ENCODE measurements at places on chromosomes 7 and 10. TPM values are rescaled to one million over a fixed set of nuclear protein-coding genes. Genes with fewer than 3 reads are reported as not detected.

FGFBP3 gene
- total RNA-seq = 0.16 TPM

GPRIN2 gene
- not detected for total RNA-seq

SLC13A1 gene
- total RNA-seq = not detected

UBTD1 gene
- total RNA-seq = 28.2 TPM

ZNF485 gene
- total RNA-seq = 1.9 TPM

ELFN1 gene
- total RNA-seq = 7.4 TPM

GRCh38 chr7:24129597-24129996, 154.4 kb upstream of the NPY start:
- no peak for DNase-seq
- H3K4me3 ChIP-seq = no peak overlapping the region
- H3K27ac ChIP-seq = no peak overlapping the region

DNA sequence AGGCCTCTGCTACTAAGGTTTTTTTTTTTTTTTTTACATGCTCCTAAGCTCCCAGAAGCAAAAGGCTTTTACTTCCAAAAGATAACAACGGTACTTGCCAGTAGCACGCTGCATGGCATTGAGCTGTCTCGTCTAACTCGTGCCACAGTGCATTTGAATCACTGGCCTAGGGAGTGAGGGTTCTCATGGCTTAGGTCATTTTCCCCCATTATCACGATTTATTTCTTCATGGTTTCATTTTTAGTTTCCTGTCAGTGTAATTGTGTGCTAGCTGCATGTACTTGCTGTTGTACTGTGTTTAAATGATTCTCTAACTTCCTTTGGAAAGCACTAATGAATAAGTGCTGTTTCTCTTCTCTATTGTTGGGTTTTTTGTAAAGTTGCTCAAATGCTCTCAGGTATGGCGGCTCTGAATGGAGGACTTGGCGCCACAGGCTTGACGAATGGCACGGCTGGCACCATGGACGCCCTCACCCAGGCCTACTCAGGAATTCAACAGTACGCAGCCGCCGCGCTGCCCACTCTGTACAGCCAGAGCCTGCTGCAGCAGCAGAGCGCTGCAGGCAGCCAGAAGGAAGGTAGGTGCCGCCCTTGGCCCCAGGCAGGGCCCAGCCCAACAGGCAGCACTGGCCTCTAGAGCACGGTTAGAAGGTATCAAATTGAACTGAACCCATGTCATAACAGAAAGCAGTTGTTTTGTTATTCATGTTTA, 290.5 kb downstream of the USP6NL start:
- no peak for DNase-seq
- H3K4me1 ChIP-seq = no peaks in the 10 kb centered on the region
- H3K36me3 ChIP-seq = peaks cover 87% of the 10 kb centered on the region
- H3K27ac ChIP-seq = no peak overlapping the region
- no peak overlapping the region for H3K4me3 ChIP-seq
- H3K27me3 ChIP-seq = no peaks in the 10 kb centered on the region

- peaks cover 18% of the 10 kb centered on the region for H3K36me3 ChIP-seq
- no peak overlapping the region for H3K27ac ChIP-seq
- no peak for DNase-seq
- no peak overlapping the region for H3K4me3 ChIP-seq
- H3K27me3 ChIP-seq = no peaks in the 10 kb centered on the region
- H3K4me1 ChIP-seq = peaks cover 14% of the 10 kb centered on the region
These were observed 4.4 kb downstream of the ZNF485 start for GRCh38 chr10:43610636-43611035.

DNA sequence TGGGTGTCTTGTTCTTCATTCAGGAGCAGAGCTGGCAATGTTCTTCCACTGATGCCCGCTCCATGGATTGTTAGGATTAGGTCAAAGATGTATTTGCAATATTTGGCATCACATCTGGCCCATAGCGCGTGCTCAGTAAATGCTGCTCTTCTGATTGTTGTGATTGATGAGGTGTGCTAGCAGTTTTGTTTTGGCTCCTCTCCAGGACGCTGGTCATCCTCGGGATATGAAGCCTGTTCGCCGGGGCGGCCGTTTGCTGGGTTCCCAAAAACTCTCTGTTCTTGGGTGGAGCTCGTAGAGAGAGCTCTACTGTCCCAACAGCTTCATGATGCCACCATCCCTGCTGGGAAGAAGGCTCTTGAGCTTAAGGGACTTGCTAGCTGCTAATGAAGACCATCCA, 96.9 kb downstream of the XRCC2 start:
- no peak overlapping the region for H3K4me3 ChIP-seq
- DNase-seq = no peak
- no peaks in the 10 kb centered on the region for H3K27me3 ChIP-seq
- H3K27ac ChIP-seq = no peak overlapping the region
- H3K4me1 ChIP-seq = no peaks in the 10 kb centered on the region
- H3K36me3 ChIP-seq = no peaks in the 10 kb centered on the region

- H3K27ac ChIP-seq = no peak overlapping the region
- H3K4me1 ChIP-seq = no peaks in the 10 kb centered on the region
- no peak overlapping the region for H3K4me3 ChIP-seq
- no peaks in the 10 kb centered on the region for H3K36me3 ChIP-seq
These were observed 53.4 kb upstream of the PCDH15 start for GRCh38 chr10:54854389-54854788.

DNA sequence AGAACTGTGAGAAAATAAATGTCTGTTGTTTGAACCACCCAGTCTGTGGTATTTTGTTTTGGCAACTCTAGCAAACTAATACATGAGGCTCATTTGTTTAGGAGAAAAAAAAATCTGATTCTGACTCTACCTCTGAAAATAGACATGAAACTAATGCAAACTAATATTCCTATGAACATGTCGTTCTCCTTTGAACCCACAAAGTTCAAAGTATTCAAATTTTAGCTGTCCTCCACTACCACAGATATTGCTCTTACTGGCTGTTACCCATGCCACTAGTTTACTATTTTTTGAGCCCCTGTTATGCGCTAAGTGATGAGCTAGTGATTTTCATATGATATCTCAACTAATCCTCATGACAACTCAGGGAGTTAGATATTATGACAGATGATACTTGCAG, 58.8 kb upstream of the ZNF804B start:
- H3K4me3 ChIP-seq = no peak overlapping the region
- no peak for DNase-seq
- H3K4me1 ChIP-seq = no peaks in the 10 kb centered on the region
- H3K27me3 ChIP-seq = no peaks in the 10 kb centered on the region
- no peaks in the 10 kb centered on the region for H3K36me3 ChIP-seq

GRCh38 chr7:127047521-127047920, 205.2 kb downstream of the GRM8 start:
- no peak overlapping the region for H3K27ac ChIP-seq
- H3K27me3 ChIP-seq = no peaks in the 10 kb centered on the region
- H3K4me3 ChIP-seq = no peak overlapping the region
- H3K36me3 ChIP-seq = no peaks in the 10 kb centered on the region
- no peak for DNase-seq

DNA sequence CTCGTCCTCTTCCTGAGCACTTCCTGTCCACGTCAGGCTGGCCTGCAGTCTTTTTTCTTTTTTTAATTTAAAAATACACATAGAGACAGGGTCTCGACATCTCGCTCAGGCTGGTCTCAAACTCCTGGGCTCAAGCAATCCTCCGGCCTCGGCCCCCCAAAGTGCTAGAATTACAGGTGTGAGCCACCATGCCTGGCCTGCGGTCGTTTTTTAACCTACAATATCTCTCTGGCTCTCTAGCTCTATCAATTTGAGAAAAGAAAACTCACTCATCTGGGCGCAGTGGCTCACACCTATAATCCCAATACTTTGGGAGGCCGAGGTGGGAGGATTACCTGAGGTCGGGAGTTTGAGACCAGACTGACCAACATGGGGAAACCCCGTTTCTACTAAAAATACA, 4.0 kb upstream of the OAT start:
- no peak overlapping the region for H3K27ac ChIP-seq
- peaks cover 14% of the 10 kb centered on the region for H3K27me3 ChIP-seq
- no peaks in the 10 kb centered on the region for H3K36me3 ChIP-seq
- no peak for DNase-seq
- no peak overlapping the region for H3K4me3 ChIP-seq
- peaks cover under 1% of the 10 kb centered on the region for H3K4me1 ChIP-seq

DNA sequence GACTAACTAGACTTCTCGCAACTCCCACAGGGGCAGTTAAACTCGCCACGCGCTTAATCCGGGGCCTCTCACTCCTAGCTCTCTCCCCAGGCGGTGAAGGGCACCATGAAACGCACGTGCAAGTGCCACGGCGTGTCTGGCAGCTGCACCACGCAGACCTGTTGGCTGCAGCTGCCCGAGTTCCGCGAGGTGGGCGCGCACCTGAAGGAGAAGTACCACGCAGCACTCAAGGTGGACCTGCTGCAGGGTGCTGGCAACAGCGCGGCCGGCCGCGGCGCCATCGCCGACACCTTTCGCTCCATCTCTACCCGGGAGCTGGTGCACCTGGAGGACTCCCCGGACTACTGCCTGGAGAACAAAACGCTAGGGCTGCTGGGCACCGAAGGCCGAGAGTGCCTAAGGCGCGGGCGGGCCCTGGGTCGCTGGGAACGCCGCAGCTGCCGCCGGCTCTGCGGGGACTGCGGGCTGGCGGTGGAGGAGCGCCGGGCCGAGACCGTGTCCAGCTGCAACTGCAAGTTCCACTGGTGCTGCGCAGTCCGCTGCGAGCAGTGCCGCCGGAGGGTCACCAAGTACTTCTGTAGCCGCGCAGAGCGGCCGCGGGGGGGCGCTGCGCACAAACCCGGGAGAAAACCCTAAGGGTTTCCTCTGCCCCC, 19.5 kb downstream of the WNT8B start:
- DNase-seq = peak; percentile 71
- H3K27me3 ChIP-seq = peaks cover 43% of the 10 kb centered on the region
- peaks cover 8% of the 10 kb centered on the region for H3K36me3 ChIP-seq

- peak overlapping the region; percentile 98 for H3K27ac ChIP-seq
- H3K27me3 ChIP-seq = no peaks in the 10 kb centered on the region
- peak overlapping the region; percentile 88 for H3K4me3 ChIP-seq
- H3K4me1 ChIP-seq = peaks cover 9% of the 10 kb centered on the region
- peak; percentile 63 for DNase-seq
- H3K36me3 ChIP-seq = peaks cover 17% of the 10 kb centered on the region
These were observed 2.1 kb downstream of the CAV2 start for GRCh38 chr7:116501425-116502167.

GRCh38 chr7:121331574-121331973, 2.8 kb downstream of the WNT16 start:
- peaks cover 7% of the 10 kb centered on the region for H3K27me3 ChIP-seq
- H3K27ac ChIP-seq = no peak overlapping the region
- DNase-seq = no peak
- H3K36me3 ChIP-seq = no peaks in the 10 kb centered on the region

- H3K27ac ChIP-seq = no peak overlapping the region
- no peaks in the 10 kb centered on the region for H3K4me1 ChIP-seq
- no peaks in the 10 kb centered on the region for H3K27me3 ChIP-seq
- H3K36me3 ChIP-seq = no peaks in the 10 kb centered on the region
- H3K4me3 ChIP-seq = no peak overlapping the region
These were observed 886.1 kb downstream of the SORCS1 start for GRCh38 chr10:106278383-106278782.

DNA sequence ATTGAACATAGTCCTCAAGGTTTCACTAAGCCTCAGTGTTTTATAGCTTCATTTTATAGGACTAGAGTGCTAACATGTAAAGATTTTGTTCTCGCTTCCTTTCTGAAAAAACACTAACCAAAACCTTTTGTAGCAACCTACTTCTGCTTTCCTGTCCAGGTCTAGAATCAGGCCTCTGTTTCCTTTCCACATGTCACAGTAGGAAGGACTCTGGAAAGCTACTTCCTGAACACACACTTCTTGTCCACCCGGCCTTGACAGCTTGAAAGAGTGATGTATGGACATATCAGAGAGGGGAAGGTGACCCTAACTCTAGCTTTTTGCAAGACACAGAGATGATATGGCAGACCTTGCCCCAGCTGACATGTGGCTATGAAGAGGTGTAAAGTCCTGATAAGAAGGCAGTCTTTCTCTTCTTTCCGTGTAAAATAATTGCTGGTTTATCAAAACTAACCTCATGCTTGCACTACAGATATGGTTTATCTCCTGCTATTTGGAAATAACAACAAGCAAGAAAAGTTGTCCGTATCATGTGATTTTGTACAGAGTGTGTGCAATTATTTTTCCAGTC, 175.4 kb downstream of the SKAP2 start:
- no peaks in the 10 kb centered on the region for H3K27me3 ChIP-seq
- DNase-seq = no peak
- no peak overlapping the region for H3K4me3 ChIP-seq

DNA sequence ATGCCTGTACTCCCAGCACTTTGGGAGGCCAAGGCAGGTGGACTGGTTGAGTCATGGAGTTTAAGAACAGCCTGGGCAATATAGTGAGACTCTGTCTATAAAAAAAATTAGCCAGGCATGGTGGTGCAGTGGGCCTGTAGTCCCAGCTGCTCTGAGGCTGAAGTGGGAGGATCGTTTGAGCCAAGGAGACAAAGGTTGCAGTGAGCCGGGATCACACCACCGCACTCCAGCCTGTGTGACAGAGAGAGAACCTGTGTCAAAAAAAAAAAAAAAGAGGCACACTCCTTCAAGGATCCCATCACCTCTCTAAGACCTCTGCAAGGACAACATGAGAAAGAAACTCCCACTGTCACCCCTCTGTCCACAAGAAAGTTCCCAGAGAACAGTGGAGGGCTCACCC, 4.4 kb downstream of the NAT16 start:
- H3K36me3 ChIP-seq = no peaks in the 10 kb centered on the region
- H3K4me1 ChIP-seq = peaks cover 30% of the 10 kb centered on the region
- peaks cover 99% of the 10 kb centered on the region for H3K27me3 ChIP-seq
- no peak for DNase-seq
- no peak overlapping the region for H3K4me3 ChIP-seq

DNA sequence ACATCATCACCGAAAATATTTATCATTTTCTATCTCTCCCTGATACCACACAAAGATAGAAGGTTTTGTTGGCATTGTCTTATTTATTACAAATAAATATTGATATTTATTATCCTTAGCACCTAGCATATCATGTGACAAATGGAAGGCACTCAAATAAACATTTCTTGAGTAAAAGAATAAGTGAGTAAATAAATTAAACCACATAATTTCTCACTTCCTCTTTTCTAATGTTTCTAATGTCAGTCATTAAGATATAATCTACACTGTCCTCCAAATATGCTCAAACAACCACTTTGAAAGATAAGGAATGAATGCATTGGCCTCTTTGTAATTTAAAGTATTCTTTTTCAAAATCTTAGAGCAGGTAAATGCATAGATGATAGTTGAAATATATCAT, 1027.8 kb upstream of the LRRTM3 start:
- no peak for DNase-seq
- H3K4me1 ChIP-seq = no peaks in the 10 kb centered on the region

GRCh38 chr7:148754912-148755311, 56.2 kb downstream of the CUL1 start:
- no peaks in the 10 kb centered on the region for H3K4me1 ChIP-seq
- no peaks in the 10 kb centered on the region for H3K27me3 ChIP-seq
- no peak for DNase-seq
- no peak overlapping the region for H3K4me3 ChIP-seq
- H3K27ac ChIP-seq = no peak overlapping the region

GRCh38 chr7:84040355-84040754, 154.2 kb downstream of the SEMA3A start:
- H3K27ac ChIP-seq = no peak overlapping the region
- H3K4me1 ChIP-seq = no peaks in the 10 kb centered on the region
- no peaks in the 10 kb centered on the region for H3K27me3 ChIP-seq
- no peak for DNase-seq
- no peaks in the 10 kb centered on the region for H3K36me3 ChIP-seq

- peaks cover 85% of the 10 kb centered on the region for H3K4me1 ChIP-seq
- no peaks in the 10 kb centered on the region for H3K36me3 ChIP-seq
- no peak overlapping the region for H3K4me3 ChIP-seq
- no peaks in the 10 kb centered on the region for H3K27me3 ChIP-seq
- no peak overlapping the region for H3K27ac ChIP-seq
These were observed 6.0 kb downstream of the ZMIZ1 start for GRCh38 chr10:79074732-79075131.

- H3K4me3 ChIP-seq = peak overlapping the region; percentile 99
- H3K27me3 ChIP-seq = no peaks in the 10 kb centered on the region
- H3K4me1 ChIP-seq = peaks cover 16% of the 10 kb centered on the region
- peak overlapping the region; percentile 98 for H3K27ac ChIP-seq
- H3K36me3 ChIP-seq = peaks cover 16% of the 10 kb centered on the region
These were observed 635 bp downstream of the ZNF12 start for GRCh38 chr7:6705959-6706665.
